ENCODE measurements at places on chromosomes 16 and 17.

DNA sequence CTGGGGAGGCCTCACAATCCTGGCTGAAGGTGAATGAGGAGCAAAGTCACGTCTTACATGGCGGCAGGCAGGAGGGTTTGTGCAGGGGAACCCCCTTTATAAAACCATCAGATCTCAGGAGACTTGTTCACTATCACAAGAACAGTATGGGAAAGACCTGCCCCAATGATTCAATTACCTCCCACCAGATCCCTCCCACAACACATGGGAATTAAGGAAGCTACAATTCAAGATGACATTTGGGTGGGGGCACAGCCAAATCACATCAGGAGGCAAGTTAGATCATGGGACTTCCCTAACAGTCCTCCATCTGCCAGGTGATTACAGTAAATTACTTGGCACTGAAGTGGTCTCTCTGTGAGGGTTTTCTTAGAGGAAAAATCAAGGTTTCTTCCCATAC is 5.3 kb downstream of the TMEM114 start:
- no peak for DNase-seq

- DNase-seq, result no peak
These were observed 7.7 kb upstream of the ENGASE start for GRCh38 chr17:79066963-79067362.

DNA sequence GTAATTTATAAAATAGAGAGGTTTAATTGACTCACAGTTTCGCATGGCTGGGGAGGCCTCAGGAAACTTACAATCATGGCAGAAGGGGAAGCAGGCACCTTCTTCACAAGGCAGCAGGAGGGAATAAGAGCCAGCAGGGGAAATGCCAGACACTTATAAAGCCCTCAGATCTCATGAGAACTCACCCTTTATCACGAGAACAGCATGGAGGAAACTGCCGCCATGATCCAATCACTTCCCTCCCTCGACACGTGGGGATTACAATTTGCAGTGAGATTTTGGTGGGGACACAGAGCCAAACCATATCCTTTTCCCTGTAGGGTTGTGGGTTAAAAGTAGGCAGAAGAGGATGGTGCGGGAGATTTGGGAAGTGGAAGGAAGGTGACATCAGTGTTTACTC is 101.4 kb downstream of the BMERB1 start:
- DNase-seq, result no peak

GRCh38 chr17:14547556-14547955 is 246.7 kb downstream of the HS3ST3B1 start:
- no peak for DNase-seq

DNA sequence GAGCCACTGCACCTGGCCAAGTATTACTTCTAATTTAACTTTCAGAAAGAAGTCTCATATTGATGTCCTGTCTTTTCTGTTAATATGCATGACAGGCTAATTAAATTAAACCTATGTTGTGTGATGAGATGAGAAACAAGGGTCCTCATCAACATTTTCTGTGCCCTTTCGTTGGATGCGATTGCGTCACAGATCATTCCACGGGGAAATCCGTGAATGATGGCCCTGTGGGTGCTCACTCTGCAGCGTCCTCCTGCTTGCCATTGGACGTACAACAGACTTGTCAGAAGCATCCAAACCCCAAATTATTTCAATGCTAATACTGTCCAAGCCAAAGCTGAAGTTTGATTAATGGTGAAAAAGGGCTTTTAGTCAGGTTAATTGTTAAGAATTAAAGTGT is 197.0 kb downstream of the MRTFB start:
- no peak for DNase-seq

GRCh38 chr17:80527016-80527645 is 17.5 kb upstream of the RPTOR start:
- DNase-seq, result peak; percentile 71

DNA sequence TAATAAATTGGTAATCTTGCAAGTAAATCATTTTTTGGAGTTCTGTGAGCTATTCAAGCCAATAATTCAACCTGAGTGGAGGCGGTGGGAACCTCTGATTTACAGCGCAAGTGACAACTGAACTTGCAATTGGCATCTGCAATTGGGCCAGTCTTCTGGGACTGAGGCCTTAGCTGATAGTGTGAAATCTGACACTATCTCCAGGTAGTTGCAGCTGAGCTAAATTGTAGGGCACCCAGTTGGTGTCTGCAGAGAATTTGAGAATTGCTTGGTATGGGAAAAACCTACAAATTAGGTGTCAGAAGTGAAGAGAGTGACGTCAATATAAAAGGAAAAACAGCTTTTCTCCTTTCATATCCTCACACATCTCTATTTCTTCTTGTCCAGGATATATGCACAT is 1633.6 kb upstream of the GOT2 start:
- no peak for DNase-seq

DNA sequence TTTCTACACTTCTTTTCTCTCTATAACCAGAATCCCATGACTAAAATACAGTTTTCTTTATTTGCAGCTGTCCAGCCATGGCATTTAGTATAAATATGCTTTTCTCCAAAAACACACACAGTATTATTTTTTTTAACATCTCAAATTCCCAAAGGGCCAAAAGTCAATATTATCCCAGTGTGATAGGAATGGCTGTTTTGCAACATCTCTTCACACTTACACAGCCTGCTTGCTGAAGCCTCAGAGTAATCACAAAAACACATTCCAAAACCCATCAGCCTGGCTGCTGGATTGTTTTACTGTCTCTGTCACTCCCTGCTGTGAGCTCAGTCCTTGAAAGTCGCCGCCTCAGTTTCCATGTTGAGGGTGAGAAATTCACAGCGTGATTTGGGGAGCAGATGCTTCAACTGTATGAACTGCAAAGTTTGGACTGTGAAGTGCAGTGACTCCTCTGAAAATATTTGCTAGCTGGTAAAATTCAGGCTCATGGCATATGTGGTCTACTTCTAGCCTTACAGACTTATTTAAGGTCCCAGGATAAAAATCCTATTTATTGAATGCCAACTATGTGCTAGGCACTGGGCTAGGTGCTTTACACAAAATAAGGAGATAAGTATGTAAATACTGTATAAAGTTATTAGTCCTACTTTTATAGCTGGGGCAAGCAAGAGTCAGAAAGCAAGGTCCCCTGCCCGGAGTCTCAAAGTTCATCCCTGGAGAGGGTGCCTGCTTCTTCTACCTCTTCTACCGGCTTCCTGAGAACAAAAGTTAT is 116.5 kb downstream of the SOCS1 start:
- DNase-seq, result peak; percentile 30

- no peak for DNase-seq
These were observed 75.7 kb downstream of the TANC2 start for GRCh38 chr17:63041722-63042121.

GRCh38 chr17:21249920-21250703 is 3.1 kb downstream of the NATD1 start:
- no peak for DNase-seq

DNA sequence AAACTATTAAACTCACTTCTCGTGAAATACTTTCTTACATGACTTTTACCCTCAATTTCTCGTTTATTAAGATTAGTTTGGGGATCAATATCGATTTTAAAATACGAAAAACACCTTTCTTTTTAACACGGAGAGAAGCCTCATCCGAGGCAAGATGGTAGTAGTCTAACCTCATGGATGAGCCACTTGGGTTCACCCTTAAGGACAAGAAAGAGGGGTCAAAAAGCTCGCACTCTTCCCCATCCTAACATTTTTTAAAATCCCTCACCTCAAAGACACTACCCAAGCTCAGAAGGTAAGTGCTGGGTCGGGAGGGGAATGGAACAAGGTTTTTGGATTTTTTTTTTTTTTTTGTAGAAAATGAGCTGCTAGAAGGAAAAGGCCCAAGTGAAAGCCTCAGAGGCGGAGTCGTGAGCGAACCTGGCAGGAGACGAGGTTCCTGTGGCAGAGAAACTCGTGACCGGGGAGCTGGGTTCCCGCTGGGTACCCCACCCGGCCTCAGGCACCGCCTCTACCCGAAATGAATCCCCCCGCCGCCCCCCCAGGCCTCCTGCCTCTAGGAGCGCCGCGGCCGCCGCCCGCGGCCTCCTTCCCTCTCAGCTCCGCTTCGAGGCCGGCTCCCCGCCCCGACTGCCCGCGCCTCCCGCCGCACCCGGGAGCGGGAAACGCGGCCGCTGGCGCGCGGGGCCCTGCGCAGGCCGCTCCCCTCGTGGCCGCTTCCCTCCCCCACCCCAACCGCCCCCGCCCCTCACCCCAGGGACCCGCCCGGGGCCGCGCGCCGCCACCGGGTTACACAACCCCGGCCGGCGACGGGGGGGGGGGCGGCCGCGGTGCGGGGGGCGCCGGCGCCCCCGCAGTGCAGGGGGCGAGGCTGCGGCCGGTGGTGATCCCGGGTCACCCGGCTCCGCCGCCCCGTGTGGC is 1.6 kb downstream of the NUFIP2 start:
- DNase-seq, result peak; percentile 54

DNA sequence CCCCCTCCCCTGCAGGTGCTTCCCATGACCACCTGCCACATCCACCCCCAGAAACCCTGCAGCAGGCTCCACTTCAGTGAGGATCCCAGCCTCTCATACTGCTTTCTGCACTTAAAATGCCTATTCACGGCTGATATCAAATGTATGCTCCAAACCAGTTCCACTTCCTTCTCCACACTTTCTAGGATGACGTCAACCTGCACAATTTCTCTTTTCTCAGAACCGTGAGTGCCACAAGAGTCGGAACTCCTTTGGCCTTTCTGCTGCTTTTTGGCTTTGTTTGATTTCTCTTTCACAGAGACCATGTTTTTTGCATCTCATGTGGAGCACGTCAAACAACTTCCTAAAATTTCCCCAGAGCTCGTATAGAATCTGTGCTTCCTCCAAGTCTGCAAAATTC is 378.8 kb upstream of the TNRC6C start:
- no peak for DNase-seq

GRCh38 chr16:80986557-80986956 is 20.1 kb downstream of the CMC2 start:
- no peak for DNase-seq

GRCh38 chr17:81040791-81041337 is 5.9 kb downstream of the BAIAP2 start:
- no peak for DNase-seq

- DNase-seq, result no peak
These were observed 42.5 kb upstream of the CLEC19A start for GRCh38 chr16:19242987-19243575.

DNA sequence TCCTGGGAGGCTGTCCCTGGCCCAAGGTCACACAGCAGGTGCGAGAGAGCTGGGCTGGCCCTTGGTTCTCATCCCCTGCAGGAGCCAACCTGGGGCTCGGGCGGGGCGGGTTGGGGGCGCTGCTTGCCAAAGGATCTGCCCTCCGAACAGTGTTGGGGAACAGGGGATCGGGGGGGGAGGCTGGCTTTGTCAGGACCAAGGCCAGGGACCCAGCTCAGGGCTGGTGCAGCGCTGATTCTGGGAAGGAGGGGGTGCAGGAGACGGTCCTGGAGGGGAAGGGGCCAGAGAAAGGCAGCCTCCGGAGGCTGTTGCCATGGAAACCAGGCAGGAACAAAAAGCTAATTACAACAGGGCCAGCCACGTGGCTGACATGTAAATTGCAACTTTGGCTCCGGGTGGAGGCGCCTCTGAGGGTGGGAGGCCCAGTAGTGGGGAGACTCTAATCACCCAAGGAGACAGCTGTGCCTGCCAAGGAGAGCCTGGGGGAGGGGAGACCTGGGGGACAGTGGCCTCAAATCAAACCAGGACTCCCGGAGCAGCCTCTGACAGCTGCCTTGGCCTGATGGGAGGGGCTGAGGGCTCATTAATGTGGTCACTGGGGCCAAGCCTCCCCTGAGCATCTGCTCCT is 1.3 kb downstream of the TUBB3 start:
- peak; percentile 45 for DNase-seq

DNA sequence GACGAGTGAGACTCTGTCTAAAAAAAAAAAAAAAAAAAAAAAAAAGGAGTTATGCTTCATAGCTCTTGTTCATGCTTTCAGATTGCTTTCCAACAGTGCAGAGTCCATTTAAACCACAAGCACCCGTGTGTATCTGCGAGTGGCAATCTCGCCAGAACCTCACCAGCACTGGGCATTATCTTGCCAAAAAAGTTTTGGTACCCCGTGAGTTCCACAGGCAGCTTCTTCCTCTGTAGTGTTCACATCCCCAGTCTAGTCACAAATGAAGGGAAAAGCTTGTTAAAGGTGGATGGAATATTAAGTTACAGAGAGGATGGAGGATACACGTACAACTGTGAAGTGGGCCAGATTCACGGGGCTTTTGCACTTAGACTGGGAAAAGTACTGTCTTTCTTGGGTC is 33.5 kb downstream of the WSB1 start:
- DNase-seq, result no peak

GRCh38 chr17:58277107-58277801 is 3.5 kb downstream of the MPO start:
- DNase-seq, result no peak

GRCh38 chr17:7611635-7612293 is 2.9 kb downstream of the FXR2 start:
- DNase-seq, result no peak

GRCh38 chr17:81395600-81396277 is 482 bp downstream of the BAHCC1 start:
- peak; percentile 29 for DNase-seq

GRCh38 chr16:50568187-50568815 is 20.1 kb downstream of the NKD1 start:
- DNase-seq, result no peak

DNA sequence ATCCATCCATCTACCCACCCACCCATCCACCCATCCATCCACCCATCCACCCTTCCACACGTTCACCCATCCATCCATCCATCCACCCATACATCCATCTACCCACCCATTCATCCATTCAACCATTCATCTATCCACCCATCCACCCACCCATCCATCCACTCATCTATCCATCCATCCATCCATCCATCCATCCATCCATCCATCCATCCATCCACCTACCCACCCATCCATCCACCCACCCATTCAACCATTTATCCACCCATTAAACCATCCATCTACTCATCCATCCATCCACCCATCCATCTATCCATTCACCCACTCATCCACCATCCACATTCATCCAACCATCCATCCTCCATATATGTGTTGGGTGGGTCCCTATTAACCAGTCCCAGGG is 26.2 kb upstream of the RPTOR start:
- no peak for DNase-seq

- DNase-seq, result no peak
These were observed 82.3 kb downstream of the CMIP start for GRCh38 chr16:81526935-81527334.

DNA sequence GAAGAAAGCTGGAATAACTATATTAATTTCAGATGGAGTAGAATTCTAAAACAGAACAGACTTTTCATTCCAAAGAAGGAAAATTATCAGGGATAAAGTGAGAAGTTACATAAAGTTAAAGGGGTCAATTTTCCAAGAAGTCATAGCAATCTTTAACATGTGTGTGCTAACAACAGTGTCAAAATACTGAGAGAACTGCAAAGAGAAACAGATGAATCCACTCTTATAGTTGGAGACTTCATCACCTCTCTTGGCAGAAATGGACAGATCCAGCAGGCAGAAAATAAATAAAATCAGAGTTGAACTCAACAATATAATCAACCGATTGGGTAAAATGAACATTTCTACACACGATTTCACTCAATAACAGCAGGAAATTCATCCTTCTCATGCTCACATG is 5.4 kb downstream of the ABCA9 start:
- no peak for DNase-seq

GRCh38 chr16:75718452-75718851 is 7.8 kb downstream of the CPHXL start:
- no peak for DNase-seq

Data from EL (cell line).